ENCODE measurements at places on chromosomes 7 and 10.

DNA sequence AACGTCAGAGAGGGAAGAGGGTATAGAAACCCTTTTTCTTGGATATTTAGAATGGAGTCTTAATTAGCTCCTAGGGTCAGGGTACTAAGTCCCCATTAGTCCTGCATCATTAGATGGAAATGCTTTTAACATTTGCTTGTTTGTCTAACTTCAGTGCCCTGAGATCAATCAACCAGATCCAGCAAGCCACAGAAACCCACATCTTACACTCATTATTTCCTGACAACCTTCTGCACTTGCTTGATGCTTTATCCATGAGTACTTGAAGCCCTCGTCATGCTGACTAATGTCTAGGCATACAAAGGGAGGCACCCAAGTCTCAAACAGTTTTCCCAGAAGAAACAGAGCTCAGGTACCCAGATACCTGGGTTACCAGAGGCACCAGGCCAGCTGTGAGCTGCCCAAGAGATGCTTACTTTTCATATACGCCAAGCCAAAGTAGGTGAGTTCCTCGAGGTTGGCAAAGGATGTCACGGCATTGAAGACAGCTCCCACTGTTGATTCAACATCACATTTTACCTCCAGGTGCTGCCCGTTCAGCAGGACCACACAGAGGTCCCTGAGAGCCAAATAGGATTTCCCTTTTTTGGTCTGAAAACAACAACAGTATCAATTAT, 42.7 kb downstream of the FRMPD2 start:
- DNase-seq: no peak

DNA sequence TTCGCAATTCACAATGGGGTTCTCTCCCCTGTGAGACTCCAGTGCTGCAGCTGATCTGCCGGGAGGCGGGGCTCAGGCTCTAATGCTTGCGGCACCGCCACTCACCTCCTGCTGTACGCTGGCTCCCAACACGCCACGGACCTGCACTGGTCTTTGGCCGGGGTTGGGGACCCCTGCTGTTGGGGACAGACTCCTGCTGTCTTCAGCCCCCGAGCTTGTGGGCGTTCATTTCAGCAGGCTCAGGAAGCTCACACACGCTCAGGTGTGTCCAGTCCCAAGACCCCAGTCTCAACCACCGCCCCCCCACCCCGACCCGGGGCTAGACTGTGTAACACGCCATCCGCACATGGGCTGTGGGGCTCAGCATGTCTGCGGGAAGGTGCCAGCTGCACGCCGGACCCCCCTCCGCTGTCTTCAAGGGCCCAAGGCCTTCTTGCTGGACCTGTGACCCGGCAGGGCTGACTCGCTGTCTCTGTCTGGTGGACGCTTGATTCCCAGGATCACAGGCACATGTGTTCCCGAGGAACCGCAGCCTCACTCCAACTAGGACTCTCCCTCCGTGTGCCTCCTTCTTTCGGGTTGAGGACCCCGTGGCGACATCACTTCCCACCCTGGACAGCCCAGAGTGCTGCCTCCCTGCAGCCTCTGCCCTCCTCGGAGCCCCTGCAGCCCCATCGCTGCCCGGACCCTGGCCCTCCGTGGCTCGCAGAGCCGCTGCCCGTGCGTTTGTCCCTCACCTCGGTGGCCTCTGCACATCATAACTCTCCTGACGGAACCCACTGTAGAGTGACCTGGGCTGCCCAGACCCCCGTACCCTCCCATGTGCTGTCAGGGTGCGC, 106.4 kb downstream of the DNAJB6 start:
- DNase-seq: no peak

DNA sequence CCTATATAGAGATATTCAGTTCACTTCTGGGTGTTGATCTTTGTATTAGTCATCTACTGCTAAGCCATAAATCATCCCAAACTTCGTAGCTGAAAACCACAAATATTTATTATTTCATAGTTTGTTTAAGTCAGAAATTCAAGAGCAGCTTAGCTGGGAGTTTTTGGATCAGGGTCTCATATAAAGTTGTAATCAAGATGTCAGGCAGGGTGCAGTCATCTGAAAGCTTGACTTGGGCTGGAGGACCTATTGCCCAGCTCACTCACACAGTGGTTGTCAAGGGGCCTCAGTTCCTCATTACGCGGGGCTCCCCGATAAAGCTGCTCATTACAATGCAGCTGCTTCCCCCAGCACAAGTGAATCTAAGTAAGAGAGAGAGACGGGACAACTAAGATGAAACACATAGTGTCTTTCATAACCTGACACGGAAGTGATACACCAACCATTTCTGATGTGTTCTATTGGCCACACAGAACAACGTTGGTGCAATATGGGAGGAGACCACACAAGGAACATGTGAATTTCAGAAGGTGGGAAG, 15.7 kb downstream of the PPP1R3C start:
- no peak for DNase-seq

- DNase-seq: no peak
Measured at GRCh38 chr10:74900297-74900696, 73.9 kb downstream of the KAT6B start.

DNA sequence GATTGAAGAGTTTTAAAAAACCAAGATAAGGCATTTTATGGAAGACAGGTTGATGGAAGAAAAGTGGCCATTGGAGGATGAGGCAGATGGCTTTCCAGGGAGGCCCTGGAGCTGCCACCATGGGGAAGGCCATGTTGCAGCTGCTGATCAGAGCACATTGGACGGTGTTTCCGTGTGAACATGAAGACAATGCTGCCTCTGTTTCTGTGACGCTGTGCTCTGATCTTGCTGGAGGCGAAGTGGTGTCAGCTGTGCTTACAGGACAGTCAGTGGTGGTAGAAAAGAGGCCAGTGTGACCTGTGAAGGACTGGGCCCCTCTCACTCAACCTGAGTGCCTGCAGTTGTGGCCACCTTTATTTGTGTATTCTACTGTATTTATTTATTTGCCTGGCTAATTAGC, 132.9 kb downstream of the FAM204A start:
- DNase-seq: no peak

GRCh38 chr7:113158756-113159155, 40.4 kb upstream of the SMIM30 start:
- DNase-seq: no peak

- DNase-seq: peak; percentile 44
Measured at GRCh38 chr7:123747620-123748141, 1.1 kb downstream of the WASL start.

GRCh38 chr10:24120646-24121045, 88.3 kb upstream of the KIAA1217 start:
- no peak for DNase-seq

GRCh38 chr10:21424459-21424861, 101.0 kb downstream of the SKIDA1 start:
- DNase-seq: no peak

DNA sequence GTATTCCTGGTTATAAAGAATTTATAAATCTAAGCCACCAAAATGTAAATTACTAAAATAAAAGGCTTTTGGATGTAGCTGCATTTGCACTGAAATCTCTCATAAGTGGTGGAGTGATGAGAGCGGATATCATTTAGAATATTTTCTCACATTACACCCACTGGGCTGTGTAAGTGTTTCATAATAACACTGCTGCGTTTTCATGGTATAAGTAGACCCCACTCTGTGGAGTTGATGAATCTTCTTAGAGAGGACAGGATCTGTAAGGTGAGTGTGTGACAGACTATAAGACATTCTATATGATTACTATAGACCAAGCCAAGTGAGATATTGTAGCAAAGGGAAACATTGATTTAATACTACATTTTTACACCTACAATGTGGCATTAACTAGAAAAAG, 1024.1 kb upstream of the LRRN3 start:
- DNase-seq: no peak

GRCh38 chr7:105596866-105597265, 15.6 kb upstream of the EFCAB10 start:
- no peak for DNase-seq

- DNase-seq: no peak
Measured at GRCh38 chr10:7686351-7687171, 16.6 kb upstream of the ITIH2 start.

GRCh38 chr10:78302739-78302988, 269.0 kb downstream of the RPS24 start:
- no peak for DNase-seq

DNA sequence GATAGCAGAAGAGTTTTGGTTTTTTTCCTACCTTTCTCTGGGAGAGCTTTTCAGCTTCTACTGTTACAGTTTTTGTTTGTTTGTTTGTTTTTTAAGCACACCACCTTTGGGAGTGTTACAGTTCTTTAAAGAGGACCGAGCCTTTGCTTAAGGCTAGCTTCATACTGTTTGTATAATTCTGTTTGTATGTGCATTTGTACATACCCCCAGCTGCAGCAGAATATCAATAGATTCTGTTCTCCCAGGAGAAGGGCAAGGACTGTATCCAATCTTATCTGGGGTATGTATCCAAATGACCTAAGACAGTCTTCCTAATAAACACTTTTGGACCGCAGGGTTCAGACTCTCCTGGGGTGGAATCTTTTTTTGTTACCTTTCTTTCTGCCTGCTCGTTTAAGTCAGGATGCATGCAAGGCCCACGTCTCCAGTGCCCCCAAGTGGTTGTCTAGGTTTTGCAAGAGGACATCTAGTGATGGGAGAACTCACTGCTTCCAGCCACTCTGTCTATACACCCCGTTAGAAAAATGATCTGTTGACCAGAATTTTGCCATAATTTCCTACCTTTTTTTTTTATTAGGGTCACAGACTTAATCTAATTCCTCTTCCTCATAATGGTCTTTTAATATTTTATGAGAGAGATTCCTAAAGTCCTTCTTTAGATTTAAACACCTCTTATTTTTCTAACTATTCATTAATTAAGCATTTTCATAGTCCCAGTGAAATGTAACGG, 23.9 kb downstream of the NRF1 start:
- DNase-seq: no peak

DNA sequence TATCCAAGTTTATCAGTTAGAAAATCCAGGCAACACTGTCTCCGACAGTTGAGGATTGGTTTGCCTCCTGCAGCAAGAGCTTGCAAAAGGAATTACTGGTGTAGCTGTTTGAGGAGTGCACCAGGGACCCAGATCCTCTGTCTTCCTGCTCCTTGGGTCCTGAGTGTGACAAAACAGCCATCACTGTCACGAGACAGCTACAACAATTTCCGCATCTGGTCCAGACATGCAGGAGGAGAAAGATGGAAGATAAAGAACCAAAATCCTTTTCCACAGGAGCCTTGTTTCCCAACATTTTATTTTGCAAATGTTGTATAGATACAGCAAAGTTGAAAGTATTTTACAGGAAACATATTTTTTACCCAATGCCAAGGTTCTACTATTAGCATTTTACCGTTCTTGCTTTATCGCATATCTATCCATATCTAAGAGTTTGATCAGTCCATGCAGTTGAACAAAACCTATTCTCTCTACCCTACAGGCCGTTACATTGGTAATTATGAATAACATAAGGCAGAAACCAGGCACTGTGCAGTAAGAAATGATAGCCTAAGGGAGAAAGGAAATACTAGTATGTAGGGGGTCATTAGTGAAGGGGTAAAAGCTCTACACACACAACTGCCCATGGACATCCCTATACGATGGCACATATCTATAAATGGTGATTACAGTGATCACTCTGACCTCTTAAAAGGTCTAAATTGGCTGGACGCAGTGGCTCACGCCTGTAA, 54.9 kb downstream of the FAM204A start:
- no peak for DNase-seq

DNA sequence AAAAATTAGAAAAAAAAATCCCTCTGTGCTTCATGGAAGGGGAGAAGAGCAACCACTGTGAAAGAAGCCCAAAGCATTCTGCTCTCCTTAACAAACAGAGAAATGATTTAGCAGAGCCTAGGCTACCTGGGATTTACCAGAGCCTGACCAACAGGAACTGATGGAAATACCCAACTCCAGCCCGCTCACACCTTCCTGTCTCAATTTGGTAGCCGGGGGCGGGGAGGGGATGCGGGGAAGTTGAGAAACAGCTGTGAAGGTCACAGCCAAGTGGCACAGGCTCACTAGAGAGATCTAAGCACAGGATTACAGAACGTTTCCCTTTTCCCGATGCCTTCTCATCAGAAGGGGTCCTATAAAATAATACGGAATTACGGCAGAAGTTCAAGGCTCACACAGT, 17.6 kb downstream of the RSU1 start:
- no peak for DNase-seq

DNA sequence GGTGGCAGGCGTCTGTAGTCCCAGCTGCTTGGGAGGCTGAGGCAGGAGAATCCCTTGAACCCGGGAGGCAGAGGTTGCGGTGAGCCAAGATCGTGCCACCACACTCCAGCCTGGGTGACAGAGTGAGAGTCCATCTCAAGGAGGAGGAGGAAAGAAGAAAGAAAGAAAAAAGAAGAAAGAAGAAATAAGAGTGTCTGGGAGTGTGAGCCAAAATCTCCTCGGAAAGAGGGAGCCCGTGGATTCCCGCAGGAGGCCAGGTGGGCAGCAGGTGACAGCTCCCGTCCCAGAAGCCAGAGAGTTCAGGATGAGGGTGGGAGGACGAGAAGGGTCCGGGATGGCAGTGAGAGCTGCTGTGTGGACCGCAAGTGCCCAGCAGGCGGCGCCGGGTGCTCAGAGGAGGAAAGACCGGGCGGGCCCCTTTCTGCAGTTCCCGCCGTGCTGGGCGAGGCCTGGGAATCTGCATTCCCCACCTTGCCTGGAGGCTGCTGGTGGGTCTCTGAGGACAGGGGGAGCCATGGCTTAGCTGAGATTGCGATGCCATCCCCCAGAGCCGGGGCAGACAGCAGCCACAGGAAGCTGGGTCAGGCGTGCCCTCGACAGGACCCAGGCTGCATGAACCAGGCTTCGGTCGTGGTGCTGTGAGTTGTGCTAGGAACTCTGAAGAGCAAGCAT, 17.1 kb upstream of the AMZ1 start:
- no peak for DNase-seq

DNA sequence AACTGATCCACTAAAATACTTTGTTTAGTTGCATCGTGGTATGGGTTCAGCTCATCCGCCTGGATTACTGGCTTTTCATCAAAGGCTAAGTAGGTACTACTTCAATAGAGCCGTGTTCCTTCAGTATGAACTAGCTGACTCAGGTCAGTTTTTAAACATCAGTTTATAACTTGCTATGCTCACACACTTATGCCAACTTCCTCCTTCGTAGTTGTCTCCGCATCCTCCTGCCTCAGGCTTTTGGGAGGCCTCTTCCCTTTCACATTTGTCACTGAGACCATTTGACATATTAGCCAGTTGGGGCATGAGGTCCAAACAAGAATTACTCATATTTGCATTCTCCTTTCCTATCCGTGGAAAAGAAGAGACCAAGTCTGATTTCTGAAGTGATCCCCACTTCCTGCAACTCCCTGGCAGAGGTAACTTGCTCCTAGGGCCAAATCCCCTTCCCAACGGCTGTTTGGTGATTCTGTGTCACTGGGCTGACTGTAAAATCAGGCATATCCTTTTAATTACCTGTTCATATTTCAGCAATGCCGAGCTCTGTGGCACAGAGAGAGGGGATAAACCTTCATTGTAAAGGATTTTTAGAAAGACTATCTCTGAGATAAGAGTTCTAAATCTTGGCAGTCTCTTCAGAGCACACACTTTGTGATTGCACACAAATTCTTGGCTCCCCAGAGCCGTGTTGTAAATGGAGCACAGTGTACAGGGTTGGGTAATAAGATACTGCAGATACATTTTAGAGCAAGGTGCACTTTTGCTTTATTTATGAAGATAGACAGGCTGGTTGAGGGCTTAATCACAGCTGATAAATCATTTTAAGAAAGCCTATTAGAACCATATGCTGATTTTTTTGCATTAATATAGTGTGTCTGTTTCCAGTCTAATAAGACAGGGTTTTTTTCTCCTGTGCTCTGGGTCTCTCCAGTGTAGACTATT, 108.0 kb downstream of the CREB5 start:
- DNase-seq: no peak

- no peak for DNase-seq
Measured at GRCh38 chr7:84182301-84182700, 12.3 kb downstream of the SEMA3A start.

GRCh38 chr7:27897001-27897400, 157.0 kb downstream of the TAX1BP1 start:
- no peak for DNase-seq

GRCh38 chr10:5951167-5951711, 26.1 kb downstream of the IL15RA start:
- DNase-seq: no peak
